ENCODE measurements at places on chromosomes 7 and 10.
A peak's percentile ranks its signal among the peaks of the same experiment; 100 is the strongest.

- DNase-seq = no peak
Measured at GRCh38 chr7:102431617-102432298, 1.6 kb upstream of the ORAI2 start.

- no peak for DNase-seq
Measured at GRCh38 chr7:137390076-137390475, 46.5 kb upstream of the PTN start.

- no peak for DNase-seq
Measured at GRCh38 chr10:12846718-12847117, 154.8 kb downstream of the CCDC3 start.

DNA sequence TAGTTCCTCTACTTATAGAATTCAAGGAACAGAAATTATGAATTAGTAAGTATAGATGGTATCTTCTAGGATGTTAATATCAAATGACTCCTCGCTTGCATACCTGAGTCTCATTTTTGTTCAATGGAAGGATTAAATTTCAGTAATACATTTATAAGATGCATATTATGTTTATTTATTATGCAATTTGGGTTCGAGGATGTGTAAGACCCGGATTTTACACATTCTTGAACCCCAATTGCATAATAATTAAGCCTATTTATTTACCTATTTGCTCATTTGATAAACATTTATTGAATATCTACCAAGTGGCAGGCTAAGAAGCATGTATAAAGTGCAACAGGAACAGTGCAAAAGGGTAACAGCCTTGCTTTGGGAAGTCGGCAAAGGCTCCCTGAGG, 52.6 kb downstream of the ICA1 start:
- DNase-seq = no peak

DNA sequence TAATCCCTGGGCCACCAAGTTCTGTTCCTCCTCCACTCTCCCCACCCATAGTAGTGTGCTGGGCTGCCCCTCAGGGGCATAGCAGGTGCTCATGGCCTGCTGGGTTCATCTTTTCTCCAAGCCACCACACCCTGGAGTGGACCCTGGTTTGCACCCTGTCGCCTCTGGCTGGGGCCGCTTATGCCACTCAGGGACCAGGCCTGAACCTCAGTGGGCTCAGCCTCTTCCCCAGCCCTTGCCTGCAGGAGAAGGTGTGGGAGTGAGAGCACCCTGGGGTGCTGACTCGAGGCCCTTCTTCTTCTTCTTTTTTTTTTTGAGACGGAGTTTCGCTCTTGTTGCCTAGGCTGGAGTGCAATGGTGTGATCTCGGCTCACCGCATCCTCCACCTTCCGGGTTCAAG, 10.2 kb downstream of the CLIP2 start:
- no peak for DNase-seq

DNA sequence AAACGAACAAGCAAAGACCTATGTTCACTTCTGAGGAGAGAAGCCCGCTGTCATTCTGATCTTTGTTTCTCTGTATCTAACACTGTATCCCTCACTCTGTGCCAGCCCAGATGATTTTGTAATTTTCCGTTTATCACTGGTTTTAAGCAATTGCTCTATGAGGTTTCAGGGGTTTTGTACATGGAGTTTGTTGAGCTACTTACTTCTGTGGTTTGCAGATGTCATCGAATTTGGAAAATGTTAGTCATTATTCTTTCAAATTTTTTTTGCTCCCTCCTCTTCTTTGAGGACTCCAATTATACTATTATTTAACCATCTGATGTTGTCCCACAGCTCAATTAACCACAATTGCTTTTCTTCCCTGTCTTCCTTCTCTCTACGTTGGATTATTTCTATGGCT, 650.9 kb upstream of the IGFBP3 start:
- DNase-seq = no peak

DNA sequence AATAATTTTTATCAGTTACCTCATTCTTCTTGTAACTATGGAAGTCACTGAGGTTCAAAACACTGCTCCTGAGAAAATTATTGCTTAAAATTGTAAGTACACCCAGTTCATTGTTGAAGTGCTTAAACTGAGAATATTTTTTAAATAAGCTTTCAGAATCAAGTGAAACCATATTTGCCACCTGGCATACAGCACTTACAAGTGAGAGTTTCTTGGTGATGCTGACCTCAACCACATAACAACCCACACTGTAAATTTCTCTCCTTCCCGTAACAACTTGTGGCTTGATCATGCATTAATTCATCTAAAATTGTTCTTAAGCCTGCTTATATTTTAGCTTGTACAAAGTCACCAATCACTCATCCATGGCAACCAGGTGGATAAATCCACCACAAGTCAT, 34.0 kb downstream of the IMMP2L start:
- no peak for DNase-seq

DNA sequence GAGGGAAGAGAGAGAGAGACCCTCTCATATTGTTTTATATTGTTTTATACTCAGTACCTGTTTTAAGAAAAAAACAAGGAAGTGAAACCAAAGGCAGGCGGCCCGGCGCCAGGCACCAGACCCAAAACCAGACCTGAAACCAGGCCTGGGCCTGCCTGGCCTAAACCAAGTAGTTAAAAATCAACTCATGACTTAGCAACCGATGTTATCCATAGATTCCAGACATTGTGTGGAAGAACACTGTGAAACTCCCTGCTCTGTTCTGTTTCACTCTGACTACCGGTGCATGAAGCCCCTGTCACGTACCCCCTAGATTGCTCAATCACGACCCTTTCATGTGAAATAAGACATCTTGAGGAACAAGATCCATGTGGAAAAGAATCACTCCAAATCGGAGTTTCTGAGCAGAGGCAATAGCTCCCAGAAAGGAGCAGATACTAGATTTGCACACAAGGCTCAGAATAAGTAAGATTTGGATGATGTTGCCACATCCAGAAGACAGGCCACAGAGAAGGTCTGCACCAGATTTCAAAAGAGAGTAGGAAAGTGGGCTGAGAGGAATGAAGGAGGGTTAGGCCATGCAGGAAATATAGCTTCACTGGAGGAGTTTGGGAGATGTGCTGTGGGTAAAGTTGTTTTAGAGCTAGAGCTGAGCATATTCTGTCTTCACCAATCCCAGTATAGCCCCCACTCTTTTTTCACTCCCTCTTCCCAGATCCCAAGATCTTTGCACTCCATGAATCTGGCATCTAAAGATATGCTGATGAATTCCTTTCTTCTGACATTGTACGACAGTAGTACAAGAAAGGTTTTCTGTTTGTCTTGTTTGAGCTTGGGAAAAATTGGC, 8.8 kb upstream of the ZNF248 start:
- DNase-seq = no peak

DNA sequence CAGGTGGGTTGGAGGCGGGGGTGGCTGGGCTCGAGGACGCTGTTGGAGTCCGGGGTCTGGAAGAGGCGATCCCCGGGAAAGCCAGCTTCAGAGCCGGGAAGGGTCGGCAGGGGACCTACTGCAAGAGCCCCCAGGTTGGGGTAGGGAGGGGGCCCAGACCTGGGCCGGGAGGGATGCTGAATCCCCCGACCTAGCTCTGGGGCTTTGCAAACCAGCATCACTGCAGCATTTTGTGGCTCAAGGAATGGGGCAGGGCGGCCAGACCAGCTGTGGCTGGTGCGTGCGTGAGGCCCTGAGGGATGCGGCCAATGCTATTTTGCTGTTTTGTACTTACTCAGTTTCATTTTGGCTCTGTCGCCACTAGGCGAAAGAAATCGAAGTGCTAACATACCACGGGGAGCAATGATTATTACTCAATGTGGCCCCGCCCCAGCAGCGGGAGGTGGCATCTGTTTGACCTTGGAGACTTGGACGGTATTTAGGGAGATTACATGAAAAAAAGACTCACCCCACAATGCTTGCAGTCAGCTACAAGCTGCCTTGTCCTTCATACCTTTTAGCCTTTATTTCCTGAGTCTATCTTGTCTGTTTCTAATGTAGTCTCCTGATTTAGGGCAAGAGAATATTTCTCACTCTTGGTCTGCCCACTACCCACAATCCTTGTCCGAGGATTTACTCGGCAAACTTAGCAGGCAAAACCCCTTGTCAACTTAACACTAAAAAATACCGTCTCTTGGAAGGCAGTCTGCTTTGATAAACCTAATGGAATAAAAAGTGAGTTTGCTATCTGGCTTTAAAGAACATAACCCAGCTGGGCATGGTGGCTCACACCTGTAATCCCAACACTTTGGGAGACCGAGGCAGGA, 16.2 kb downstream of the HSPB1 start:
- peak; percentile 86 for DNase-seq

DNA sequence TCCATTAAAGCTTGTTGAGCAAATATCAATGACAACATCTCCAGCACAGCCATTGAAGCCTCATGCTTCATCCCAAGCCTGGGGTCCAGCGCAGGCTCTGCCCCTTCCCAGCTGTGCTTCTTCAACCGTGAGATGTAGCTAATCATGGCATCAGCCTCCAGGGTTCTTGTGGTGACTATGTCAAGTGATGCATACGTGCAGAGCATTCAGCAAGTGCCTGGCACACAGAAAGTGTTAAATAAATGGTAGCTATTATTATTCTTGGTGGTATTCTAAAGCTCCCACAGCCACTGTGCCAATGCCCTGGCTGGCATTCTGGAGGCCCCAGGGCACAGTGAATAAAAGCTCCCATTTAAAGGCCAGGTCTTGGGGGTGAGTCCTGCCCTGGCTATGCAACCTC, 146.6 kb downstream of the WDR11 start:
- DNase-seq = no peak

DNA sequence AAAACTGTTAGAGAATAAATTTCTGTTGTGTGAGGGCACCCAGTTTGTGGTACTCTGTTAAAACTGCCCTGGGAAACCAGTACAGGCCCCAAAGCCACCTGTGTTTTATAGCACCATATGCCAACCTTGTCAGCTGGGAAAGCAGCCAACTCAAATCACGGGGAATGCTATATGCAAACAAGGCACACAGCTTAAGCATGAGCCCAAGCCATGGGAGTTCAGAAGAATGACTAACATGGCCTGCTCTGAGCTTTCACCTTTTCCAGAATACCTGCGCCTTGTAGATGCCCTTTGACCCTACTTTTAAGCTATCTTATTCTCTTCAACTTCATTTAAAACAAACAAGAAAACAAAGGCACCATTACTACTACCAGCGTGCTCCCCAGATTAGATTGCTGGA, 5.5 kb upstream of the SLC25A13 start:
- DNase-seq = no peak
